ENCODE measurements at places on chromosomes 1 and 21.

DNA sequence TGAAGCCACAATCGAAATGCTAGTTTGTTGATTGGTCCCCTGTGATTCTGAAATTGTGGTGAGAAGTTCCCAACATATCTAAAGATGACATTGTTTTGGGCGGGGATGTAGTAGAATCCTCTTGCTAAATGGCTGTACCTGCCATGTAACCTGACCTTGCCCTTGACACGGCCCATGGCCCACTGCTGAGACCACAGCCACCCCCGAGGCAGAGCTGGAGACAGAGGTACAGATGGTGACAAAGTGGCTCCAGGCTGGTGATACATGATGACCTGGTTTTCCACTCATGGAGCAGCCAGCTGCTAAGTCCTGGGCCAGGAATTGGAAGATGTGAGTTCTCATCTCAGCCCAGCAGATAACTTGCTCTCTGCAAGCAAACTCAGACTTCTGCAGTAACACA is 226.5 kb downstream of the FOXD2 start:
- DNase-seq = no peak

- DNase-seq = no peak
These were observed 5.9 kb downstream of the SOD1 start for GRCh38 chr21:31665397-31665796.

DNA sequence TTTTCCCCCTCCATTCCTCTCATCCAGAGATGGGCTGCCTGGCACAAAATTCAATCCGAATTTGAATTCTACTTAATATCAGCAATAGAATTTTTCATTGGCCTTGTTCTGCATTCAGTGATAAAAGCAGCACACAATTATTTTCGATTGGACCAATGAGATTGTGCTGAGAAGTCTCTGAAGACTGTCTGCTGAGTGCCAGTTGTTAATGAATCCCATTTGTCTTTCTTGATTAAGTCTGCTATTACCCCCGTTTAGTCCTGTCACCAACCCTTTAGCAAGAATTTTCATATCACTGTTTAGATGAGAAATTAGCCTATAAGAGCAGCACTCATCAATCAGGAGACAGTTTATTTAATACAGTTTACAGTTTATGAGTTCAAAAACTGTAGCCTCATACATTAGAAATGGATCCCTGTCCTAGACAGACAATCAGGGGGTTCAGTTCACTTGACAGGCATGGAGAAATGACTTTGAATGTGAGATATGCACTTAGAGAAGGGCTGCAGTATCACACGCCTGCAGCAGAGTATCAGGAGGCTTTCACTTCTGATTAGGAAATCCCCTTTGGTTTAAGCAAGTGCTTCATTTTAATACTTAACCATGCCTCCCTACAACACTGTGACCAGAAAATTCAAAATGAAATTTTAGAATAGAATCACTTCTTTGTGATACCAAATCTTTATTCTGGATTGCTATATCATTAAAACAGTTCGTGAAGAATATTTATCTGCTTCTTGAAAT is 304.7 kb upstream of the PTBP2 start:
- DNase-seq = no peak

- DNase-seq = no peak
These were observed 6.2 kb downstream of the NR5A2 start for GRCh38 chr1:200033511-200034261.

DNA sequence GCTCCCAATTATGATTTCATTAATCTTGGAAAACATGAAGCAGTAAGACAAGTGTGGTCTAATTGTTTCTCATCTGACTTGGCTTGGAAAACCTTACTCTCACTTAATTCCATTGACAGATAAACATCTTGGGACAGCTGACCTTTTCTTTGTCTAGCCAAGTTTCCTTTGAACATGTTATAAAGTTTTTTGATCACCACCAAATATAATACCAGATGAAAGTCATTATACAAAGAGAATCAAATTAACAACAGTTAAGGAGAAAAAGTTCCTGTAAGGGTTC is 50.2 kb downstream of the ALG14 start:
- DNase-seq = no peak

- DNase-seq = no peak
These were observed 14.9 kb downstream of the PDIK1L start for GRCh38 chr1:26126321-26127084.

- no peak for DNase-seq
These were observed 49.3 kb upstream of the PSEN2 start for GRCh38 chr1:226820941-226821718.

DNA sequence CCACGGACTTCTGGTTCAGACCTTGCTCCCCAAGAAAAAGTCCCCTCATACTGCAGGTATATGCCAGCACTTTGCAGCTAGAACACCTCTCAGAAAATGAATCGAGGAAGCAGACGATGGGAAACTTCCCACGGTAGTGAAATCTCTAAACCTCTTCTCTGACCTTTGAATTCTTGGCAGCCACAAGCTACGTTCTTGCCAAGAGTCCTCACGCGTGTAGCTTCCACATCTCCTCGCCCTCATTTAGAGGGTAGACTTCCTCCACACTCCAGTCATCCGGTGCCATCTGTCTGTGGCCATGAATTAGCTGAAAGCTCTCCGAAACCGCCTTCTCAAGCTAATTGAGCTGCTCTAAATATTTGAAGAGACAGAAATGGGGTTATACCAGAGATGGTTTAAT is 127.8 kb downstream of the RGS7 start:
- DNase-seq = no peak

GRCh38 chr21:32334980-32335531 is 36.4 kb downstream of the MRAP start:
- DNase-seq = no peak

DNA sequence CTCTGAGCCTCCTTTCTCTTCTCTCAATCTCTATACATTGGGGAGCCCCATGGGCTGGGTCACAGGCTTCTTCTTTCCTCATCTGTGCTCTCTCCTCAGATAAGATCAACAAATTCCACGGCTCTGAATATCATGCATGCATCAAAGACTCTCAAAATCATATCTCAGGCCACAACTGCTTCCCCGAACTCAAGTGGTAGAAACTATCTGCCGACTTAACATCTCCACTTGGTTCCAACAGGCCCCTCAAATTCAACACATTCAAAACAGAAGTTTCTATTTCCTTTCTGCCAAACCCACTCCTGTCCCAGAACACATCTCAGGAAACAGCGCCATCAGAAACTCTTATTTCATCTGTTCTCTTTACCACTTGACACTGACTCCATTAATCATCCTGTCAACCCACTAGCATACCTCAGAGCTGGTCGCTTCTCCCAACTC is 16.7 kb downstream of the DDX59 start:
- DNase-seq = no peak

- DNase-seq = no peak
These were observed 10.9 kb upstream of the THEM5 start for GRCh38 chr1:151864411-151864810.

GRCh38 chr1:108590957-108591356 is 31.1 kb downstream of the EEIG2 start:
- no peak for DNase-seq

All from NCI-H2081 treated with DMSO at 0.1 percent for 48 hours (cell line).